ENCODE measurements at places on chromosomes 6 and 20. TPM values are rescaled to one million over a fixed set of nuclear protein-coding genes. Genes with fewer than 3 reads are reported as not detected.

GRCh38 chr6:57224769-57225515 is 2.8 kb upstream of the RAB23 start:
- H3K4me1 ChIP-seq: peaks cover 20% of the 10 kb centered on the region
- H3K27ac ChIP-seq: no peak overlapping the region
- H3K4me3 ChIP-seq: no peak overlapping the region
- H3K27me3 ChIP-seq: no peaks in the 10 kb centered on the region

DNA sequence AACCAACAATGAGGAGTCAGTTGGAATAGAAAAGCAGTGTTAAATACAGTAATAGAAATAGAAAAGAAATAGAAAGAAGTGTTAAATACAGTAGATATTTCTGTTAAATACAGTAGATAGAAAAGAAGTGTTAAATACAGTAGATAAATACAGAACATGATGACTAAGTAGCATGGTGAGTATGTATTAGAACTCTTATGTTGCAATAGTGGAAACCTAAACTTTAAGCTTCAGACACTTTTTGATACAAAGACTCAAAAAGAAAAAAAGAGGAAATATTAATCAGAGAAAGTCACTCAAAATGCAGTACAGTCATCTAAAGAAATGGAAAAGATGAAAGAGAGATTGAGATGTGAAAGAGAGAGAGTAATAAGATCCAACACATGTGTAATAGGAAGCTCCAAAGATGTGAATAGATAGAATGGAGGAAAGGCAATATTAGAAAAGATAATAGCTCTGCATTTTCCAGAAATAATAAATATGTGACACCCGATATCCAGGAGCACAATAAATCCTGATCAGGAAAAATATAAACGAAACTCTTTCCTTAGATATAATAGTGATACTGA is 131.5 kb upstream of the KCNK16 start:
- H3K36me3 ChIP-seq: no peaks in the 10 kb centered on the region
- no peak overlapping the region for H3K27ac ChIP-seq
- no peak overlapping the region for H3K4me3 ChIP-seq
- H3K4me1 ChIP-seq: peaks cover 22% of the 10 kb centered on the region
- DNase-seq: no peak
- H3K27me3 ChIP-seq: no peaks in the 10 kb centered on the region

GRCh38 chr6:131597446-131597845 is 24.4 kb downstream of the ARG1 start:
- H3K4me3 ChIP-seq: no peak overlapping the region
- H3K4me1 ChIP-seq: no peaks in the 10 kb centered on the region
- H3K27me3 ChIP-seq: no peaks in the 10 kb centered on the region
- no peak for DNase-seq
- H3K27ac ChIP-seq: no peak overlapping the region

DNA sequence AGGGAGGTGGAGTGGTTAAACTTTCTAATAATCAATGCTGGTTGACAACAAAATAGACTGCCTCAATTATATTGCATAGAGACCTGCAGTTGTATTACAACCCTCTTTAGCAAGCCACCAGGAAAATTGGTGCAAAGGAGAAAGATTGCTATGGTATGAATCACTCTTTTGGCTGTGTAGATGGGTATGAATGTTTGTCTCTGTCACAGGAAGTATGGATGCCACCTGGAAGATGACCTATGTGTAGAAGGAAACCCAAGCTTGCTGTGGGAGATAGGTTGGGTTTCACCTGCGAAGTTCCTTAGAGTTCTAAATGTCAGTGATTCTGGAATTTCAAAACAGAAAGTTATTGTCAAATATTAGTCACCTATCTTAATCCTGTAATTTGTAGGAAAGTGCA is 134.6 kb downstream of the SOBP start:
- no peaks in the 10 kb centered on the region for H3K36me3 ChIP-seq
- H3K27me3 ChIP-seq: no peaks in the 10 kb centered on the region
- H3K4me3 ChIP-seq: no peak overlapping the region
- H3K4me1 ChIP-seq: peaks cover 8% of the 10 kb centered on the region
- H3K27ac ChIP-seq: no peak overlapping the region
- DNase-seq: no peak

PHACTR1 gene
- polyA plus RNA-seq: 0.22 TPM

- H3K4me1 ChIP-seq: peaks cover 39% of the 10 kb centered on the region
- H3K27me3 ChIP-seq: no peaks in the 10 kb centered on the region
- no peak overlapping the region for H3K4me3 ChIP-seq
Observed at GRCh38 chr6:18242062-18242851, 22.1 kb downstream of the DEK start.

- H3K27me3 ChIP-seq: peaks cover 32% of the 10 kb centered on the region
- H3K4me1 ChIP-seq: peaks cover 5% of the 10 kb centered on the region
- no peak for DNase-seq
- no peak overlapping the region for H3K27ac ChIP-seq
Observed at GRCh38 chr20:64037498-64038213, 1.7 kb downstream of the C20orf204 start.

GRCh38 chr6:168381726-168382458 is 59.1 kb upstream of the SMOC2 start:
- DNase-seq: no peak
- H3K27ac ChIP-seq: no peak overlapping the region
- no peaks in the 10 kb centered on the region for H3K36me3 ChIP-seq
- peaks cover 24% of the 10 kb centered on the region for H3K27me3 ChIP-seq

GRCh38 chr6:56540232-56541029 is 102.3 kb downstream of the DST start:
- H3K4me1 ChIP-seq: peaks cover 42% of the 10 kb centered on the region
- H3K27me3 ChIP-seq: no peaks in the 10 kb centered on the region
- H3K4me3 ChIP-seq: peak overlapping the region; percentile 69
- peak overlapping the region; percentile 97 for H3K27ac ChIP-seq

DYNLT2 gene
- 0.58 TPM for polyA plus RNA-seq

GRCh38 chr6:44685213-44685612 is 297.7 kb downstream of the CDC5L start:
- H3K4me3 ChIP-seq: no peak overlapping the region
- DNase-seq: no peak
- peak overlapping the region; percentile 22 for H3K27ac ChIP-seq
- H3K36me3 ChIP-seq: no peaks in the 10 kb centered on the region

- no peaks in the 10 kb centered on the region for H3K36me3 ChIP-seq
- no peak for DNase-seq
- H3K4me3 ChIP-seq: no peak overlapping the region
- H3K27ac ChIP-seq: no peak overlapping the region
- H3K4me1 ChIP-seq: peaks cover 7% of the 10 kb centered on the region
Observed at GRCh38 chr20:25052255-25053194, 5.4 kb downstream of the ACSS1 start.

DNA sequence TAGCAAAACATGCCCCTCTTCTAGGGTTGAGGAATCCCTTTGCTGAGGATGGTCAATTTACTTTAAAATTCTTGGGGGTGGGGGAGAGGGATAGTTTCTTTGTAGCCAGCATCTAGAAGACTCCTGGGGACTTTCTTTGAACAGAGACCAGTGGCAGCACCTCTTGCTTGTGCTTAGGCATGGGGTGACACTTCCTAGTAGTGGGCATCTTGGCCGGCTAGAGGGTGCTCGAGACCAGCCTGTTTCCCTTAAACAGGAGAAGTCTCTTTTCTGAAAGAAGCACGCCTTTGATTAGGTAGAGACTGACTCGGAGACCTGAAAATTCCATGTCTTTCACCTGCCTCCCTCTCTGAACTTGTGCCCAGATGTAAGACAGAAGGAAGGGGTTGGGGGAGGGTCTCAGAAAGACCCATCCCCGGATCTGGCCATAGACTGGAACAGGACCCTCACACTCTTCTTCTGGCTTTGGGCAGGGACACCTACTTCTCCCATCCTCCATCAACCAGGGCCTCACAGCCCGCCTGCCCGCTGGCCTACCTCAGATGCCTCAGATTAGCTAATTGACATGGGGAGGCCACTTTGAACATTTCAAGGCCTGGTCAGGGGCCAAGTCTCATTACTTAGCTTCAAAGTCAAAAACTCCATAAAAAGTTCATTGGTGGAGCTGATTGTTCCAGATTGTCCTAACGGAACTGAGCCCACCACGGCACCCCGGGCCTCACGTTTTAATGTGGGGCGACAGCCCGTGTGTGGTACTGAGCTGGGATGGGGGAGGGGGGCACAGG is 172.2 kb downstream of the CDC5L start:
- no peak for DNase-seq
- no peaks in the 10 kb centered on the region for H3K36me3 ChIP-seq
- H3K4me3 ChIP-seq: no peak overlapping the region
- no peaks in the 10 kb centered on the region for H3K4me1 ChIP-seq
- H3K27ac ChIP-seq: no peak overlapping the region

DNA sequence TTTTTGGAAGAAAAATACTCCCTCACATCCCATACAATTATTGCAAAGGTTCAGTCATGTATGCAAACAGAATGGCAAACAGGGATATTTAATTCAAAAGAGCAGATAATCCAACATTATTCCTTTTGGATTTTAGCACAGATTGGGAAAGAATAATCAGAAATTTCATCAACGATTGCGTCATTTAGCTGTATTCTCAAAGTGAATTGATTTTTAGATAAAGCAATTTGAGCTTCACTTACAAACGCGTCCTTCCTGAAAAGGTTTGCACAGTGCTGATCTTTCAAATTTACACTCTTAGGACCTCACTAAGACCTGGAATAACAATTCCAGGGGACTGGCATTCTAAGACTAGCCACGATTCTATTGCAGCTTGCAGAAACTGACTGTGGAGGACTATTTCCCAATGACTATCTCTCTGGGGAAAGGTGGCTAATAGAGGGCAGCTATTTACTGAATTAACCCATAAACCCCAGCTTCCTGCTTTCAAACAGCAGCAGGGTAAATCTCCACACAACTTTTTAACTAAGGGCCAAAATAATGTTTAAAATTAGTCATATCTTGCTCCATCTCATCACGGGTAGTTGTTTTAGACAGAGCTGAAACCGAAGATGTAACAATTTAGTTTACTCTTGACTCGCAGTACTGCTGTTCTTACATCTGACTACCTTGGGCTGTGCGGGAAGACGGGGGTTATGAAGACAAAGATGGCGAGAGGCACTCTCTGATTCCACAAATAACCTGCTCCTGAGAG is 131.2 kb upstream of the FAM184A start:
- no peak for DNase-seq
- H3K4me3 ChIP-seq: no peak overlapping the region
- no peaks in the 10 kb centered on the region for H3K36me3 ChIP-seq
- no peak overlapping the region for H3K27ac ChIP-seq
- H3K27me3 ChIP-seq: no peaks in the 10 kb centered on the region
- H3K4me1 ChIP-seq: no peaks in the 10 kb centered on the region

DNA sequence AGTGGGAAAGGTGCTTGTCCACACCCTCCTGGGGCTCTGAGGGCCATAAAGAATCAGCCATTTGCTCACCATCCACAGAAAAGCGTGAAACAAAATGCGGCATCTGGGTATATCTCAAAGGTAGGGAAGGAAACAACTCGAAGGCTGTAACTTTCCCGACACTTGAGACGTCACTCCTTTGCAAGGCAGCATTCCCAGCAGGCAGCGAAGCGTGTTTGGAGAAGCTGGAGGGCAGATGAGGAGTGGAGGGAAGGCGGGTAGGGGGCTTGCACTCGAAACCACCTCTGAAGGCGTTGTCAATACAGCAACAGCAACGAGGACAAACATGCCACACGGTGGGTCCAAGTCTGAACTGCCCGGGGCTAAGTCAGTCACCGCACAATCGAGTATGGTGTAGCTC is 98.4 kb downstream of the FOXC1 start:
- peaks cover 25% of the 10 kb centered on the region for H3K4me1 ChIP-seq
- no peak overlapping the region for H3K27ac ChIP-seq
- DNase-seq: no peak
- H3K36me3 ChIP-seq: no peaks in the 10 kb centered on the region

GRCh38 chr20:53598140-53599043 is 4.8 kb upstream of the ZNF217 start:
- DNase-seq: no peak
- H3K27me3 ChIP-seq: no peaks in the 10 kb centered on the region
- peaks cover 22% of the 10 kb centered on the region for H3K4me1 ChIP-seq

SAPCD1 gene
- polyA plus RNA-seq: 1.7 TPM

DNA sequence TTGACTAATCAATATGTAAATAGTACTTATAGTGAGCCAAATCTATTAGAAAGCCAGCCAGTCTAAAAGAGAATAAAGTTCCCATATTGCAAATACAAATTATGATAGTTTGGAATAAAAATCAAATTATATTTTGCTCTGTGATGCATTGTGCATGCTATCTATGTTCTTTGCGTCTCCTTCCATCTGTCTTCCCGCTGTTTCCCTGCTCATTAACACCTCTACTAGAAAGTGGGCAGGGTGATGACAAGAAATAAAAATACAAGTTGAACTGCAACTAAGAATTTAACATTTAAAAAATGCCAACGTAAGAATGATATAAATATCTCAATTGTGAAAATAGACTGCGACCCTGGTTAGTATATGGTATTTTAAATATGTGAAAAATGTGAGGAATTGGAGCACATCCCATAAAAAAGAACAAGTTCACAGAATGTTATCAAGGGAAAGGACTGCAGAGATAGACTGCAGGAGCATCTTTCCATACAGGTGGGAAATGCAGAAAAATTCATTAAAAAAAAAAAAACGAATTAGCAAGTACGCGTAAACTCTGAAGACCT is 157.6 kb upstream of the PDE7B start:
- no peak for DNase-seq
- no peaks in the 10 kb centered on the region for H3K4me1 ChIP-seq
- no peak overlapping the region for H3K4me3 ChIP-seq
- H3K27ac ChIP-seq: no peak overlapping the region
- no peaks in the 10 kb centered on the region for H3K36me3 ChIP-seq

DNA sequence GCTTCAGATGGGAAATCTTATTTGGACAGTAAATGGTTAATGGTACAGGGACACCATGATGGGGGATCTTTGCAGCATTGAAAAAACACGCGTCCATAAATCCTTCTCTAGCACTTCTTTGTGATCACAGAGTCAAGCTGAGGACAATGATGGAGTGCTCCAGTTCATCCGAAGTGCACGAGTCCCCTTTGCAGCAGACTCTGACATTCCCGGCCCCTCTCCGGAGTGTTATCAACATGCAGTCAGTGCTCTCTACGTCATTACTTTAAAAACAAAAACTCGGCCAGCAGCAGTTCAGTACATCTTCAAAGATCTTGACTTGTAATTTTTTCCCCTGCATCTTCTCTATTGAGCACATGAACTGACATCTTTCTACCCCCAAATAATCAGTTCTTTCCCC is 185.5 kb upstream of the AKAP12 start:
- no peak overlapping the region for H3K27ac ChIP-seq
- no peak for DNase-seq
- H3K4me1 ChIP-seq: peaks cover 30% of the 10 kb centered on the region
- H3K27me3 ChIP-seq: no peaks in the 10 kb centered on the region
- peaks cover 11% of the 10 kb centered on the region for H3K36me3 ChIP-seq

- no peaks in the 10 kb centered on the region for H3K27me3 ChIP-seq
- no peak overlapping the region for H3K27ac ChIP-seq
- H3K36me3 ChIP-seq: no peaks in the 10 kb centered on the region
Observed at GRCh38 chr20:59564171-59564570, 40.2 kb upstream of the PHACTR3 start.

GRCh38 chr6:72746276-72746675 is 124.4 kb downstream of the KCNQ5 start:
- DNase-seq: no peak
- no peaks in the 10 kb centered on the region for H3K36me3 ChIP-seq
- no peaks in the 10 kb centered on the region for H3K27me3 ChIP-seq
- H3K4me3 ChIP-seq: no peak overlapping the region

ELOVL4 gene
- 6.1 TPM for polyA plus RNA-seq

MUC22 gene
- polyA plus RNA-seq: not detected

OR2B6 gene
- not detected for polyA plus RNA-seq

- H3K4me3 ChIP-seq: no peak overlapping the region
- no peaks in the 10 kb centered on the region for H3K27me3 ChIP-seq
- no peaks in the 10 kb centered on the region for H3K36me3 ChIP-seq
- DNase-seq: no peak
- peak overlapping the region; percentile 54 for H3K27ac ChIP-seq
- H3K4me1 ChIP-seq: peaks cover 55% of the 10 kb centered on the region
Observed at GRCh38 chr6:15327271-15327670, 81.4 kb downstream of the JARID2 start.

TAGAP gene
- polyA plus RNA-seq: 0.08 TPM
